Hepatocyte (in vitro differentiated cells): ENCODE measurements at places on chromosomes 3 and 15.

DNA sequence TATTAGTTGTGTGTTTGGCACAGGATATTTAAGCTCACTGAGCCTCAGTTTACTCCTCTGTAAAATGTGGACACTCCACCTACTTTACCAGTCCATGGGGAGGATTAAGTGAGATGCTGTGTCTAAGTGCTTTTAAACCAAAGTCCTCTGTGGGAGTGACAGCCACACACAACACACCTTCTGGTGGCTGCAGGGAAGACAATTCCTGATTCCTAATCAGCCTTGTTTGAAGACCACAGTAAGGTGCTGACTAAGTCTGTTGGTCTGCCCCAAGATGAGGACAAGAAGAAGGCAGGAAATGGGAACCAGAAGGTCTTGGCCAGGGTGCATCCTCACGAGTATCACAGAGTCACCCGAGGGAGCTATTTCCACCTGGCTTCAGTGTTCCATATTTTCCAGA lies 52.3 kb downstream of the EPHB1 start:
- no peaks in the 10 kb centered on the region for H3K36me3 ChIP-seq
- no peaks in the 10 kb centered on the region for H3K4me1 ChIP-seq
- no peak for DNase-seq
- peak overlapping the region; percentile 43 for H3K27ac ChIP-seq
- H3K4me3 ChIP-seq, result no peak overlapping the region
- H3K27me3 ChIP-seq, result no peaks in the 10 kb centered on the region

- no peaks in the 10 kb centered on the region for H3K4me1 ChIP-seq
- no peak overlapping the region for H3K27ac ChIP-seq
- no peaks in the 10 kb centered on the region for H3K36me3 ChIP-seq
- H3K27me3 ChIP-seq, result no peaks in the 10 kb centered on the region
Observed at GRCh38 chr3:134754768-134755559, 40.1 kb upstream of the EPHB1 start.

- DNase-seq, result no peak
- H3K36me3 ChIP-seq, result no peaks in the 10 kb centered on the region
- H3K4me1 ChIP-seq, result peaks cover 16% of the 10 kb centered on the region
- no peak overlapping the region for H3K4me3 ChIP-seq
- no peak overlapping the region for H3K27ac ChIP-seq
Observed at GRCh38 chr15:66647358-66647757, 54.7 kb upstream of the SMAD6 start.

- peaks cover 11% of the 10 kb centered on the region for H3K4me1 ChIP-seq
- DNase-seq, result no peak
- no peak overlapping the region for H3K4me3 ChIP-seq
- H3K36me3 ChIP-seq, result no peaks in the 10 kb centered on the region
- H3K27ac ChIP-seq, result no peak overlapping the region
Observed at GRCh38 chr15:39486621-39487457, 94.0 kb upstream of the THBS1 start.

DNA sequence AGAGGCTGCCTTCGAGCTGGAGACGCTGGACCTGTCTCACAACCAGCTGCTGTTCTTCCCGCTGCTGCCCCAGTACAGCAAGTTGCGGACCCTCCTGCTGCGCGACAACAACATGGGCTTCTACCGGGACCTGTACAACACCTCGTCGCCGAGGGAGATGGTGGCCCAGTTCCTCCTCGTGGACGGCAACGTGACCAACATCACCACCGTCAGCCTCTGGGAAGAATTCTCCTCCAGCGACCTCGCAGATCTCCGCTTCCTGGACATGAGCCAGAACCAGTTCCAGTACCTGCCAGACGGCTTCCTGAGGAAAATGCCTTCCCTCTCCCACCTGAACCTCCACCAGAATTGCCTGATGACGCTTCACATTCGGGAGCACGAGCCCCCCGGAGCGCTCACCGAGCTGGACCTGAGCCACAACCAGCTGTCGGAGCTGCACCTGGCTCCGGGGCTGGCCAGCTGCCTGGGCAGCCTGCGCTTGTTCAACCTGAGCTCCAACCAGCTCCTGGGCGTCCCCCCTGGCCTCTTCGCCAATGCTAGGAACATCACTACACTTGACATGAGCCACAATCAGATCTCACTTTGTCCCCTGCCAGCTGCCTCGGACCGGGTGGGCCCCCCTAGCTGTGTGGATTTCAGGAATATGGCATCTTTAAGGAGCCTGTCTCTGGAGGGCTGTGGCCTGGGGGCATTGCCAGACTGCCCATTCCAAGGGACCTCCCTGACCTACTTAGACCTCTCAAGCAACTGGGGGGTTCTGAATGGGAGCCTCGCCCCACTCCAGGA lies 21.1 kb downstream of the NRROS start:
- no peak overlapping the region for H3K4me3 ChIP-seq
- H3K27ac ChIP-seq, result no peak overlapping the region
- no peaks in the 10 kb centered on the region for H3K4me1 ChIP-seq
- H3K27me3 ChIP-seq, result no peaks in the 10 kb centered on the region

DNA sequence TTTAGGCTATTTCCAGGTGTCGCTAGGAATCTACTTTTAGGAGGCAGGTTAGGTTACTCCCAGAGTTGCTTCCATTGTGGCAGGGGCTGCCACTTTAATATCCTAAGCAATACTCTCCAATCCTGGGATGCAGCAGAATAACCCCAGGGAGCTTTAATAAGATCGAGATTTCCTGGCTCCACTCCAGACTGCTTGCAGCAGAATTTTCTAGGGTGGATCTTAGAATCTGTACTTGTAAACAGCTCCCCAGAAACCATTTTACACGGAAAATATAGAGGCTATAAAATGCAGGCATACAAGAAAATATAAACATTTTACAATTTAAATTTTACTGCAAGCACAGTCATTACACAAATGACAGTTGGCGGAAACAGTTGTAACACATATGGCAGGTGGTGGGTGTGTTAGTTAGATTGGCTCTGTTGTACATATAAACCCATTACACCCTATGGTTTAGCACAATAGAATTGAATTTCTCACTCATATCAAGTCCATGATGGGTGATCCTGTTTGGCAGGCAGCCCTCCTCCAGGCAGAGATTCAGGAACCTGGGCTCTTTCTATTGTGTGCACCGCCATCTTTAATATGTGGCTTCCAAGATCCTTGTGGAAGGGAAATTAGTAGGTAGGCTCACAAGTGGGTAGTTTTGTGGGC lies 35.0 kb upstream of the TNFAIP8L3 start:
- no peak overlapping the region for H3K4me3 ChIP-seq
- H3K27ac ChIP-seq, result peak overlapping the region; percentile 41
- peaks cover 12% of the 10 kb centered on the region for H3K4me1 ChIP-seq
- H3K27me3 ChIP-seq, result no peaks in the 10 kb centered on the region
- H3K36me3 ChIP-seq, result no peaks in the 10 kb centered on the region

DNA sequence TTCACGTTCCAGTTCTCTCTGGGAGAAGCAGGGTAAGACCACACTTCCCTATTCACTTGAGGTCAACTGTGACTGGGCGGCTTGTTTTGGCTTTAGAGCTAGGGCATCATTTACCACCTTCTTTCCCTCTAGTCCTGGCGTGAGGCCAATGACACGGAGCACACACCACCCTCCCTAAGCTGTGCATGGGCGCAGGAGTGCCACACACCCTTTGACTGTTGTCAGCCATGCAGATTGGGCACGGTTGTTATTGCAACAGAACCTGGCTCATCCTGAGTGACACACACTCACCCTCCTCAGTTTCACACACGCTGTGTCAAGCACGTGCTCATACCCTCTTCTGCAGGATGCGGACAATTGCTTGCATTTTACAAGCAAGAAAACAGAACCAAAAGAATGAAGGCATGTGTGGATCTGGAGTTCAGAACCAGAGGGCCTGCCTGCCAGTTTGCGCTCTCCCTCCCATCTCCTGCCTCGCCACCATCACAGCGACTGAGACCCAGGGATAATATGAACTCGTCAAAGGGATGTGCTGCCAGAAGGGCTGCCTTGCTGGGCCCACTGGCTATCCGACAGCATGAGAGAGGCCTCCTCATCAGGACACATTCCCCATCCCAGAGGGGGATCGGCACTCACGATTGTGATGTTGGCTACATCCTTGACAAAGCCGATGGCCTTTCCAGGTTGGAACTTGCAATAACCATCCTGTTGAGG lies 17.6 kb downstream of the CTSH start:
- no peak for DNase-seq
- H3K36me3 ChIP-seq, result no peaks in the 10 kb centered on the region
- no peak overlapping the region for H3K27ac ChIP-seq
- no peak overlapping the region for H3K4me3 ChIP-seq
- no peaks in the 10 kb centered on the region for H3K27me3 ChIP-seq

DNA sequence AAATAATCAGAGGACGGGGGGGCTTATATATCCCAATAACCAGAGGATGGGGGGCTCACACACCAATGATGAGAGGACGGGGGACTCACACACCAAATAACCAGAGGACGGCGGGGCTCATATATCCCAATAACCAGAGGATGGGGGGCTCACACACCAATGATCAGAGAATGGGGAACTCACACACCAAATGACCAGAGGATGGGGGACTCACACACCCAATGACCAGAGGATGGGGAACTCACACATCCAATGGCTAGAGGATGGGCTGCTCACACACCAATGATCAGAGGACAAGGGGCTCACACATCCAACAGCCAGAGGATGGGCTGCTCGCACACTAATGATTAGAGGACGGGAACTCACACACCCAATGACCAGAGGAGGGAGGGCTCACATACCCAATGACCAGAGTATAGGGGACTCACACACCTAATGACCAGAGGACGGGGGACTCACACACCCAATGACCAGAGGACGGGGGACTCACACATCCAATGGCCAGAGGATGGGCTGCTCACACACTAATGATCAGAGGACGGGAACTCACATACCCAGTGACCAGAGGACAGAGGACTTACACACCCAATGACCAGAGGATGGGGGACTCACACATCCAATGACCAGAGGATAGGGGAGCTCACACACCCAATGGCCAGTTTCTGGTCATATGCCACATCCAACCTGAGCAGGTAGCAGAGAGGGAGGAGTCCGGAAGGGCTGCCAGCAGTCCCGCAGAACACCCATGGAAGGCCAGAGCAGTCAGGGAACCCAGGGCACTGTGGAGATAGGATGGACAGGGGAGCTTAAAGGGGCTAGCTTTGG lies 10.6 kb downstream of the RAB6B start:
- no peak for DNase-seq

- DNase-seq, result no peak
- H3K36me3 ChIP-seq, result no peaks in the 10 kb centered on the region
- H3K4me1 ChIP-seq, result no peaks in the 10 kb centered on the region
- no peak overlapping the region for H3K27ac ChIP-seq
Observed at GRCh38 chr15:51938286-51938685, 33.3 kb downstream of the LEO1 start.
